Activated CD4-positive, CD25-positive, alpha-beta regulatory T cell treated with anti-CD3 and anti-CD28 coated beads, Interleukin-2, amount 50 U/mL, for 24 hours (primary cell): ENCODE measurements at places on chromosomes 7 and 10.

GRCh38 chr10:22570733-22571430 is 143.5 kb downstream of the PIP4K2A start:
- ATAC-seq: peak; percentile 83

- no peak for ATAC-seq
Observed at GRCh38 chr10:77506517-77507200, 130.9 kb downstream of the KCNMA1 start.

DNA sequence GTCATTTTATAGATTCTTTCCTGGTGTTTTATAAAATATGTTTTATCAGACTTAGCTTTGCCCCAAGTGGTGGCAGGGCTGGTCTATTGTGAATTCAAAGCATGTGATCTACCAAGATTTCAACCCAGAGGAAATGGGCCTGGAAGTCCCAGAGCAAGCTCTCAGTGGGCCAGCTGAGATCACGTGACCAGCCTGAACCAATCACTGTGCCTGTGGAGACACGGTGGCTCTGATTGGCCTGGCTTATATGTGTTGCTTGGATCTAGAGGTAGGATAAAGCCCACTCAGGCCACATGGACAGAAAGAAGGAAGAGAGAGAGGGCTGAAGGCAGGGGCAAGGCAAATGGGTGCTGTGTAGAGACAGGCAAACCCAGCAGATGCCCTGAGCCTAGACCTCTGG is 65.5 kb upstream of the GATA3 start:
- ATAC-seq: no peak

DNA sequence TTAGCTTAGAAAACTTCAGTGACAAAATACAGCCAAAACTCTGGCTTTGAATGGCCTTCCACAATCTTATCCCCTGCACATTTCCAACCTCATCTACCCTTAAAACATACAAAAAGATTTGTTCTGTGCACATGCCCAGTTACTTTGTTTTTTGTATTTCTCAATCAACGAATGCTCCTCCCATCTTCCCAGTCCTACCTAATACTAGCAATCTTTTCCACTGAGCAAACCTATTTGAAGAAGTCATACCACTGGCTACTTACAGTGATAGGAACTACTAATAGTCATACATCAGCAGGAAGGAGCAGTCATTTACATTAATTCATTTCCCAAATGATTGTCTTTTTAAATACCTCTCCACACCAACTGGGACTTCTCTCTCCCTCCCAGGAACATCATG is 2.5 kb downstream of the USP54 start:
- no peak for ATAC-seq

- ATAC-seq: no peak
Observed at GRCh38 chr7:156180451-156181229, 368.4 kb upstream of the SHH start.

DNA sequence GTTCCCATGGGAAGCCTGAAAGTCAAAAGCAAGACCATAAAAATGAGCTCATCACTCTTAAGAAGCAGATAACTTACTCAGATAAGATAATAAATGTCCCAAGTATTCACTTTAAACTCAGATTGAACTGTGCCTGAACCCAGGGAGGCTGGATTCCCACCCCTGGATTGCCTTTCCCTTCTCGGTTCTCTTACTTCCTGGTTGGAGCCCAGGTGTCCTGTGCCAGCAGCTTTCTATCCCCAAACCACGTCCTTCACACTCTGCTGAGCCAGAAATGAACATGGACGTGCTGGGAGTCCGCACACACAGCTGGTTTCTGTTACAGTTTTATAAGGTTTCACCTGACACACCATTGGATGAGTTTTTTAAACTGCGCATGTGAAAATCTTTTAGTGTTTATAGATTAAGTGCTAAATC is 636.2 kb upstream of the IGFBP3 start:
- ATAC-seq: no peak

DNA sequence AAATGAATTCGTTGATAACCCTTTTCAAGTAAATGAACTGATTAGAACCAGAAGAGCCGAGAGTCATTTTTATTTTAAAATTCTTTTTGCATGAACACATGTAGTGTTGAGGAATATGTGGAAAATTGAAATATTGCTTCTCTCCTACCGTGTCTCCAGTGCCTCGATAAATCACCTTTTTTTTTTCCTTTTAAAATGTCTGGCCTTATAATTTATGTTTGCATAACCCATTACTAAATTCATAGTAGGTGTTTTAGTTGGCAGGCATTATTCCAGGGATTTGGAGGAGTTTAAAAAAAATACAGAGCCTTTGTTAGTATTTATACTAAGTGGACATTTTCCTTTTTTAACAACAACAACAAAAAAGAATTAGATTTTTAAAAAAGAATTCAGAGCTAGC is 115.6 kb downstream of the CUX1 start:
- no peak for ATAC-seq

DNA sequence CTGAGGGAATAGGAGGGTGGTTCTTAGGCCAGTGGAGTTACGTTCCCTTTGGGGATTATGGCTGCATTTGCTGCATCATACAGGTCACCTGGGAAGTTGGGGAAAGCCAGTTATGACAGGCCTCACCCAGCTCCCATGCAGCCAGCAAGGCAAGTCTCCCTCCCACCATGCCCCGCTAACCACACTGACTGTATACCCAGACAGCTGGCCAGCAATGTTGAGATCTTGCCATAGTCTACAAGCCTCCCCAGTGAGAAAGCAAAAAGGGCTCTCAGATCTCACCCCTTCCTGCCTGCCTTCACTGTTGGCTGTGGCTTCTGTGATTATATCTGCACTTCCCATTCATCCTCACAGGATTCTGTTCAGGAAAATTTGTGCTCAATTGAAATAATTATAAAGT is 133.3 kb upstream of the HGF start:
- ATAC-seq: no peak

- no peak for ATAC-seq
Observed at GRCh38 chr7:34189031-34189430, 283.7 kb downstream of the BMPER start.

GRCh38 chr10:34576797-34577196 is 238.3 kb downstream of the PARD3 start:
- ATAC-seq: no peak

DNA sequence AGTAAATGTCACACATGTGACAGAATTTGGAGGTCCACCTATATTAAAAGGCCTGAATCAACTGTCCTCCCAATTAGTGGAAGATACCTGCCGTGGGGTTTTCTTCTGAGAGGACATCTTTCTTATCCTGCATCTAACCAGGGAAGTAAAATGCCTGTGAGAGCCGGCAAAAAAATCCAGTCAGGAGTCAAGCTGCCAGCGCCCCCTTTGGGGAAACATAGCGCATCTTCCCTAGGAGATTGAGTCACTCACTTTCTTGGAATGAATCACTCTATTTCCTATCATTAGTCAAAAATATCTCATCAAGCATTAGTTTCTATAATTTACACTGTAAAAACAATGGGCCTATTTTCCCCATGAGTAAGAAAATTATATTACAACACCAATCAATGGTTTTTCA is 66.4 kb upstream of the ANK3 start:
- no peak for ATAC-seq

- ATAC-seq: no peak
Observed at GRCh38 chr10:92419740-92420545, 129.0 kb downstream of the MARCHF5 start.

DNA sequence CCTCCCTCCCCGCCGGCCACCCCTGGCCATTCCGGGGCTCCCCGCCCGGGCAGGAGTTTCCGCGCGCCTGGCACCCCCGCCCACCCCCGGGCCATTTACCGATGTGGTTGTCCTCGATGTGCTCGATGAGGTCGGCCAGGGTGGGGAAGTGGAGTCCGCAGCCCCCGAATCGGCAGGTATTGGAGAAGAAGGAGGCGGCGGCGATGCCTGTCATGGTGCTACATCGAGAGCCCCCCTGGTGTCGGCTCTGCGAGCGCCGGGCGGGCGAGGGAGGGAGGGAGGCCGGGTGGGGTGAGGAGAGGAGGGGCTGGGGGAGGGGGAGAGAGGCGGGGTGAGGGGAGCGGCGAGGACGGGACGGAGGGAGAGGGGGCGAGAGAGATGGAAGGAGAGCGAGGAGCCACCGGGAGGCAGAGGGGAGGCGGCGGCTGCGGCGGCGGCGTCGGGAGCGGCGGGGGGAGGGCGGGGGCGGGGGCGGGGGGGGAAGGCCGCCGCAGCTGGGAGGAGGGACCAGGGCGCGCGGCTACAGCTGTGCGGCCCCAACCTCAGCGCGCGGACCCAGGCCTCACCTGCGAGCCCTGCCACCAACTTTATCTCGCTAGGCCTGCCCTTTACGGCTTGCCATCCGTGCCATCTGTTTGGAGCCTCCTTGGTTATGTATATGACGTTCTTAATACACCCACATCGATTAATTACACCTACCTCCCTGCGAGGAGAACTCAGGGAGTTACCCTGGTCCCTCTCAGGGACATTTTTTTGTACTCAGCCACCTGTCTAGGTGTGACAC is at the start of gene JAZF1:
Gene JAZF1 (minus strand): TSS at position 432 of the 784 bp plus-strand sequence.
- peak; percentile 29 for ATAC-seq

- ATAC-seq: no peak
Observed at GRCh38 chr10:5500162-5500670, 846 bp upstream of the CALML5 start.

DNA sequence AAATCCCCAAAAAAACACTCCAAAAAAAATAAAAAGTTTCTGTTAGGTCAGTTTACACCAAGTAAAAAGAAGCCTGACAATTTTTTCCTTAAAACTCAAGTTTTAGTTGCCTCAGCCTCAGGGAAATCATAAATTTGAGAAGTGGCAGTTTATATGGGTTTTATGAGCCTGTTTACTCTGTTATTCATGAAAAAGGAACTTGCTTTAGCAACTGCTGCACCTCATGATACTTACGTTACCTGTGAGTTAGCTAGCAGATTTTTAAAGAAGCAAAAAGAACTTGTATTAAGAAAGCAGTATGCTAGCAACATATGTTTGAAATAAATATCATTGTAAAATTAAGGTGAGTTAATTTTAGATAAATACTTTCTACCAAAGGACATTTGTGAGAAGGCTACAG is 1264.5 kb upstream of the PHF14 start:
- ATAC-seq: no peak

GRCh38 chr7:29349362-29349761 is 154.8 kb downstream of the CHN2 start:
- no peak for ATAC-seq

DNA sequence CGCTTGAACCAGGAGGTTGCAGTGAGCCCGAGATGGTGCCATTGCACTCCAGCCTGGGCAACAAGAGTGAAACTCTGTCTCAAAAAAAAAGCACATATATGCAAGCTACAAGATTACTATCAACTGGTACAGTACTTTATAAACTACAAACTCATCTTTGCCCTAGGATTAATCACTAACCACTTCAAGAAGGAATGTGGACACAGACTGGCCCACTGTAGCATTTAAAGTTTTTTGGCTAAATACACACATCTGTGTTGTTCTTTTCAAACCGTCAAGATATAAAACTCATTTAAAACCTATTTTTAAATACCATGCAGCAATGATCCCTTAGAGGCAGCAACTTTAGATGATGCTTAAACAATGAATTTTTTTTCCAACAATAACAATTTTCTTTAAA is 205.4 kb downstream of the IMMP2L start:
- ATAC-seq: no peak

GRCh38 chr10:7776777-7777176 is 11.0 kb downstream of the KIN start:
- no peak for ATAC-seq
